ENCODE measurements at places on chromosomes 11 and 22. TPM values are rescaled to one million over a fixed set of nuclear protein-coding genes. Genes with fewer than 3 reads are reported as not detected.

GRCh38 chr11:47688111-47688510 lies 27.1 kb downstream of the AGBL2 start:
- no peak for DNase-seq

DNA sequence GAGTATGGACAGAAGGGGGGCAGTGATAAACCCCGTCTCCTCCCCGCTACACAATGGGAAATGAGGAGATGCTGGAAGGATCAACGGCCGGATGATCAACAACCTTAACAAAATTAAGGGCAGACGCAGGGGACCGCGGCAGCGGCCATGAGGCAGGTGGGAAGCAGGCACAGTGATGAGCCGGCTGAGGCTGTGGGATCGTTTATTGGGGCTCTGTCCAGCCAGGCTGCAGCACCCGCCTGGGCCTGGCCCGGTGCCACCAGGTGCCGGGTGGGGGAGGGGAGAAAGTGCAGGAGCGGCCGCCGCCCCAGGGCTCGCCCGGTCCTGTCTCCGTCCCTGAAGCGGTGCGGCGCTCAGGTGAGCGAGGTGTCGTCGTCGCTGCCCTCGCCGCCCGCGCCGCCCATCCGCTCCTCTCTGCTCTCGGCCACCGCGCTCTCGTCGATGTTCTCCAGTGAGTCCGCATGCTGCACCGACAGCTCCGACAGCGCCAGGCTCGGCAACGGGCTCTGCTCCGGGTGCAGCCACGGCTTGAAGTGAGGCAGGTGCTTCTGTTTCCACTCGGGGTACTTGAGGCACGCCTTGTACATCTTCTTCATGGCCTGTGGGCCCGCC lies 2.4 kb upstream of the ARAP1 start:
- no peak for DNase-seq

Gene MS4A6E
- total RNA-seq = not detected

Gene DEFB131B
- total RNA-seq = not detected
